ENCODE measurements at places on chromosomes 11 and 22.

DNA sequence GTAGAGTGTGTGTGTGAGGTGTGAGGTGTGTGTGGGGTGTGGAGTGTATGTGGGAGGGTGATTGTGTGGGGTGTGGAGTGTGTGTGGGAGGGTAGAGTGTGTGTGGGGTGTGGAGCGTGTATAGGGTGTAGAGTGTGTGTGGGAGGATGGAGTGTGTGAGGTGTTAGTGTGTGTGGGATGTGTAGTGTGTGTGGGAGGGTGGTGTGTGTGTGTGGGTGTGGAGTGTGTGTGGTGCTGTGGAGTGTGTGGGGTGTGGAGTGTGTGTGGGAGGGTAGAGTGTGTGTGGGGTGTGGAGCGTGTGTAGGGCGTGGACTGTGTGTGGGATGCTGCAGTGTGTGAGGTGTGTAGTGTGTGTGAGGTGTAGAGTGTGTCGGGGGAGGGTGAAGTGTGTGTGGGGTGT is 356.1 kb downstream of the CADM1 start:
- DNase-seq, result no peak

- no peak for DNase-seq
Observed at GRCh38 chr11:112762707-112763090, 198.5 kb upstream of the NCAM1 start.

- no peak for DNase-seq
Observed at GRCh38 chr11:61684870-61685616, 4.9 kb downstream of the DAGLA start.

DNA sequence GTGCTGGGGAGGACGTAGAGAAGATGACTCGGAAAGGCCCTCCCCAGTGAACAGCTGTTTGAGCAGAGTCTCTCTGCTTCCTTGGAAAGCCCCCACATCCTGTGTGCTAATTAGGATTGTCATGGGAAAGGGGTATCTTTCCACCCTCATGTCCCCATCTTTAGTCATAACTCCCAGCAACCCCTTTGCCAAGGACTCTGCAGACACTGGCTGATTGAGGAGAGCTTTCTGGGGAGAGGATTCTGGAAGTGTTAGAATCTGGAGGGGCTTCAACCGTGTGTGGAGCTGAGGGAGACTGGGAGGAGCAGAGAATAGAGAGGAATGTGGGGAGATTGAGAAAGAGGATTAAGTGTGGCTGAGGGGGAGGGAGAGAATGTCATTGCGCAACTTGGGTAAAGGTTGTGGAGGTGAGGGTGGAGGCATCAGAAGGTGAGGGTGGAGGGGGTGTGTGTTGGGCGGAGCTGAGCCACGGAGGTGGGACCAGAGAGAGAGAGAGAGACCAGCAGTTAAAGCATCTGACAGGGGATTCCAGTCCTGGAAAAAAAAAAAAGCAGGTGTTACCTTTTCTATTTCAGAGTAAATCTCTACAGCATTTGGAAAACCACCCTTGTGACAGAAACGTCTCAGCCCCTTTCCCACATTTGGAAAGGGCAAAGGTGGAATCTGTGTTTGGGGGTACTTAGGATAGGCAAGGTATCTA is 2.2 kb downstream of the DTX4 start:
- no peak for DNase-seq

- no peak for DNase-seq
Observed at GRCh38 chr11:37394236-37394870, 796.3 kb upstream of the RAG2 start.
